Thoracic aorta (tissue), 2 donors: ENCODE measurements at places on chromosomes 4 and X. TPM values are rescaled to one million over a fixed set of nuclear protein-coding genes. Genes with fewer than 3 reads are reported as not detected.

HPGDS gene
- 2.8 TPM for total RNA-seq

NPNT gene
- 167 TPM for total RNA-seq

PRKG2 gene
- not detected for total RNA-seq

CSN1S1 gene
- not detected for total RNA-seq

OPRPN gene
- total RNA-seq: not detected

TCEAL2 gene
- 36.4 TPM for total RNA-seq

OCIAD2 gene
- 6.6 TPM for total RNA-seq

CLDN34 gene
- total RNA-seq: not detected

LDB2 gene
- total RNA-seq: 34.1 TPM

EXOC1L gene
- total RNA-seq: not detected
